HepG2 (cell line): ENCODE measurements at places on chromosomes 2 and 18. TPM values are rescaled to one million over a fixed set of nuclear protein-coding genes. Genes with fewer than 3 reads are reported as not detected.

Gene RAX
- not detected in 2 replicates for total RNA-seq

Gene NT5DC4
- 2.4 and 4.2 TPM in 2 replicates for total RNA-seq

DNA sequence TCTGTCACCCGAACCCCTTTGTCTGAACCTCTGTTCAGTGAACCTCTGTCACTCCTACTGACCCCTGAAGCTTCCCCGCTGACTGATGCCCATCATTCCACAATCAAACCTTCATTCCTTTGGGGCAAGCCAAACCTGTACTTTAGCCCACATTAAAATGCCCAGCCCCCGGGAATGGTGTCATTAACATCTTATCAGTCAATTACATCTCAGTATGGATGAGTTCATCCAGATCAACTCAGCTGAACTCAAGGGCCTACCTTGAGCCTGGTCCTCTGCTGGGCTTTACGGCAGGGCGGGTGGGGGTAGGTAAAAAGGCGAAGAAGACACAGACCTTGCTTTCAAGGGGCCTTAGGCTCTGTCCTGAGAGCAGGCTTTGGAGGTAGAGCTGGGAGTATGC, 154.4 kb upstream of the SMAD2 start:
- DNase-seq: no peak
- no peaks in the 10 kb centered on the region for H3K36me3 ChIP-seq

DNA sequence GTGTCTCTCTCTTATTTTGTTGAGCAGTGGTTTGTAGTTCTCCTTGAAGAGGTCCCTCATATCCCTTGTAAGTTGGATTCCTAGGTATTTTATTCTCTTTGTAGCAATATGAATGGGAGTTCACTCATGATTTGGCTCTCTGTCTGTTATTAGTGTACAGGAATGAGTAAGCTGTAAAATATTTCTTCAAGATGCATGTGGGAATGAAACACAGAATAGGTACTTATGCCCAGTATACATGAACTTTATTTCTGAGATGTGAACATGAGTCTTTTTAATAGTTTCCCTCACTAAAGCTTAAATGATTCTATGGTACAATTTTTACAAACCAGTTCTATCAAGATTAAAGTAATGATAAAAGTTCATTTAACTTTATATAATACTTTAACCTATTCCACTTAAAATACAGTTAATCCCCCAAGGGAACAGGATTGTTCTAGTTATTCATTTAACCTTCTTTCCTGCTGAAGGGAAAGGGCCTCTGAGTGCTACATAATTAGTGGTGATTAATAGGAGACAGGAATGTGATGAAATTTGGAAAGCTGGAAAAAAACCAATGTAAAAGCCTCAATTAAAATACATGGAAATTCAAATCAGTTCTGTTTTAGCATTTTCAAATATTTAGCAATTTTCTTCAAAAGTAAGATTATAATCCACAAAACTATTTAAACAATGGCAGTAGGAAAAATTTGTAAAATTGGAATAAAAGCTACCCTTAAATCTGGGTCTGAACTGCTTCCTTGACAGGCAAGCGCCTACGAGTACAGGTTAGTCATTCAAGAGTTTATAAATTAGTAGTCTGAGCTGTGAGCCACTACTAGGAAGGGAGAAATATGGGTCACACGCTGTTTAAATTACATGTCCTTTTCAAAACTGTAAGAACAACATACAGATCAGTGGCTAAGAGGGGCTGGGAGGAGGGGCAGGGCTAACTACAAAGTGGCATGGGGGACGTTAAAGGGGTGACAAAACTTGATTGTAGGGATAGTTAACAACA, 28.9 kb downstream of the SPIRE1 start:
- no peak overlapping the region for H3K27ac ChIP-seq
- no peak overlapping the region for H3K4me3 ChIP-seq

DNA sequence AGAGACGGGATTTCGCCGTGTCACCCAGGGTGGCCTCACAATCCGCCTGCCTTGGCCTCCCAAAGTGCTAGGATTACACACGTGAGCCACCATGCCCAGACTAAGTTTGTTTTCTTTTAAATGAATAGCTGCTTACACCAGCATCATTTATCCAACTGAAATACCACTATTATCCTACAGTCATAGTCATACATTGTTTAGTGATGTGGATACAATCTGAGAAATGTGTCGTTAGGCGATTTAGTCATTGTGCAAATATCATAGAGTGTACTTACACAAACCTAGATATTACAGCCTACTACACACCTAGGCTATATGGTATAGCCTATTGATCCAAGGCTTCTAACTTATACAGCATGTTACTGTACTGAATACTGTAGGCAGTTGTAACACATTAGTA, 10.3 kb downstream of the ZC3H15 start:
- no peak overlapping the region for H3K27ac ChIP-seq
- no peak overlapping the region for H3K4me3 ChIP-seq
- H3K27me3 ChIP-seq: no peaks in the 10 kb centered on the region
- H3K36me3 ChIP-seq: peaks cover 71% of the 10 kb centered on the region

DNA sequence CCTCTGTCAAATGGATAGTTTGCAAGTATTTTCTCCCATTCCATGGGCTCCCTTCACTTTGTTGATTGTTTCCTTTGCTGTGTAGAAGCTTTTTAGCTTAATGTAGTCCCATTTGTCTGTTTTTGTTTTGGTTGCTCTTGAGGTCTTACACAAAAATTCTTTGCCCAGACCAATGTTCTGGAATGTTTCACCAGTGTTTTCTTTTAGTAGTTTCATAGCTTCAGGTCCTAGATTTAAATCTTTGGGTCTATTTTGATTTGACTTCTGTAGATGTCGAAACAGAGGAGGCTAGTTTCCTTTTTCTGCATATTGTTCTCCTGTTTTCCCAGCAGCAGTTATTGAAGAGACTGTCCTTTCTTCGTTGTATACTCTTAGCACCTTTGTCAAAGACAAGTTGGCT, 351.6 kb downstream of the PTPRM start:
- no peak overlapping the region for H3K27ac ChIP-seq
- no peaks in the 10 kb centered on the region for H3K36me3 ChIP-seq
- peaks cover 70% of the 10 kb centered on the region for H3K4me1 ChIP-seq
- DNase-seq: no peak
- H3K27me3 ChIP-seq: no peaks in the 10 kb centered on the region

DNA sequence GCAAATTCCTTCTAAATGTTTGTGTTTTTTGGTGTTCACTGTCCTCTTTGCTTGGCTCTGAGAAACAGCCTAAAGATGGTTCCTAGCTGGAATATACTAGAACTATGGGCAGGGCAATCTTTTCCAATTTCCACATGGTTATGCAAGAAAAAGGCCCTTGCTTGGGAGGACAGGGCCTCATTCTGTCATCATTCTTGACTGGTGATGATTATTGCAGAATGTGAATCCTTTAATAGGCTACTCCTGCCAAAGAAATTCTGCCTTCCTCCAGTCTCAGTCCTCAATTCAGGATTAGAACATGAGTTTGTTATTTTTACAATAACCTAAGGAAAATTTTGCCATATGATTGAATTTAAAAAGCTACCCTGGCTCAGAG, 218.7 kb downstream of the HNMT start:
- H3K27me3 ChIP-seq: no peaks in the 10 kb centered on the region
- no peak overlapping the region for H3K4me3 ChIP-seq
- no peak overlapping the region for H3K27ac ChIP-seq
- no peaks in the 10 kb centered on the region for H3K36me3 ChIP-seq
- DNase-seq: no peak
- H3K4me1 ChIP-seq: peaks cover 20% of the 10 kb centered on the region
